ENCODE measurements at places on chromosomes 11 and 22.

DNA sequence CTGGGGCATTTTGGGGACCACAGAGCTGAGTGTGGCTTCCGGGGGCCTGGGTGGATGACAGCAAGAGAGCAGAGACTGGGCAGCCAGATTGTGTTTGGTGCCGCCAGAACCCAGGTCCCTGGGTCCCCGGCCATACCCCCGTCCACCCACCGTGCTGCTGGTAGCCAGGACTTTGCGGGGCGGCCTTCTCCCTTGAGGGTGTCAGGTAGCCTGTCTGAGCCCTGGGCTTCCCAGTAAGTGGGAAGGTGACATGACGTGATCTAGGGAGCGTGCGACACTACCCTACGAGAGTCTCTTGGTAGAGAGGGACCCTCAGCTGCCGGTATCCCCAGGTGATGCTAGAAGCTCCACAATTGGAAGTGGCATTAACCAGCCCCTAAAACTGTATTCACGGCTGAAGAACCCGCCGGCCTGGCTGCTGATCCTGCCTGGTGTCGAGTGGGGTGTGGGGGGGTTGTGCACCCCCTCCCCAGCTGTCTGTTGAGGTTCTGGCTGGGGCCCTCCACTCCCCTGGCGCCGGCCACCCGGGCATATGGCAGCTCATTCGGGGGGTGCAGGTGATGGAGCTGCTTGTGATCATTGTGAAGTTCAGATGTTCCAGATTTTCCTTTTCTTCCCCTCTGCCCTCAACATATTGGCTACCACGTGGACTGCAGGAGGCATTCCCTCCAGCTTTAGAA lies 66.9 kb downstream of the MPPED1 start:
- DNase-seq, result no peak

DNA sequence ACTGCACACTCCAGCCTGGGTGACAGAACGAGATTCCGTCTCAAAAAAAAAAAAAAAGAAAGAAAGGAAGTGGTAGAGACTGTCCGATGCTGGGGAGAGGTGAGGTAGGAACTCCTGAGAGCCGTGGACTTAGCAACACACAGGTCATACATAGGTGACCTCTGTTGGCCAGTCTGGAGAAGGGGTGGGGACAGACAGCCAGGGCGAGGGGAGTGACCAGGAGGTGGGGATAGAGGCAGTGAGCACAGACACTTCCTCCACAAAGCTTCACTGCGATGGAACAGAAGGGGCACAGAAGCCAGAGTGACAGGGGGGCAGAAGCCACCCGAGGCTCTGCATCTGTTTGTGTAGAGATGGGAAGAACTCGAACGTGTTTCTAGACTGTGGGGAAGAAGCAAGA lies 47.1 kb downstream of the MYH9 start:
- no peak for DNase-seq

DNA sequence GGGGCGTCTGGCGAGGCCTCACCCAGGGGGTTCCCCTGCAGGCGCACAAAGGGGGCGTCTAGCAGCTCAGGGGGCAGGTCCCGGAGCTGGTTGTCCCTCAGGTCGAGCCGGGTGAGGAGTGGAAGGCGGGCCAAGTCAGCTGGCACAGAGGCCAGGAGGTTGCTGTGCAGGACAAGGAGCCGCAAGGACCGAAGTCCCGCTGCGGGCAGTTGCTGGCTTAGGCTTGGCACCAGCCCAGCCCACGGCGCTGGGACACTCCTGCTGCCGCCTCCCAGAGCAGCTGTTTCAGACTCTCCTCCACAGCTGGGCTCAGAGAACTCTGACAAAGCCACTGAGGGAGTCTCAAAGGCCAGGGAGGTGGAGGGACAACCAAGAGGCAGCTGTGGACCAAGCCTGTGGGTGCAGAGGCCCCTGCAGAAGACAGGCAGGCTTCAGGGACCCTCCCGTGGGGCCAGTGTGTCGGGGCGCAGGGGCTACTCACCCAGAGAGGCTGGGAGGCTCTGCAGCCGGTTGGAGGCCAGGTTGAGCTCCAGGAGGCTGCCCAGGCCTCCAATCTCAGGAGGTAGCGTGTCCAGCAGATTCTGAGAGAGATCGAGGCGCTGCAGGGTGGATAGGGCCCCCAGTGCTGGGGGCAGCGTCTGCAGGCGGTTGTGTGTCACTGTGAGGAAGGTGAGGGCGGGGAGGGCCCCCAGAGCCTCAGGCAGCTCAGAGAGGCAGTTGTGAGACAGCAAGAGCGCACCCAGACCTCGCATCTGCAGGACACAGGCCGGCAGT lies 2.2 kb downstream of the PIDD1 start:
- no peak for DNase-seq

DNA sequence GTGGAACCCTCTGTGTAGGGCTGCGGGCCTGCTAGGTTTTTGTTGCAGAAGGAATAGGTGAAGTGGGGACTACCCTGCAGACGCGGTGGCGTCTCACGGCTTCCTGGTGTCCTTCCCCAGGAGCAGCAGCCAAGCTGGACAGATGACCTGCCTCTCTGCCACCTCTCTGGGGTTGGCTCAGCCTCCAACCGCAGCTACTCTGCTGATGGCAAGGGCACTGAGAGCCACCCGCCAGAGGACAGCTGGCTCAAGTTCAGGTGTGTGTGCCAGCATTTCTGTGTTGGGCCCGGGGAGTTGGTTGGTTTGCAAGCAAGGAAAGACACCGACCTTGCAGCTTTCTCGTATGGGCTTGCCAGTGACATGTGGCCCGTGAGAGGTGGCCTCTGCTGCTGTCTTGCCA lies 15.3 kb downstream of the TAB1 start:
- no peak for DNase-seq

GRCh38 chr11:107605061-107606006 lies 14.4 kb downstream of the ELMOD1 start:
- DNase-seq, result no peak

DNA sequence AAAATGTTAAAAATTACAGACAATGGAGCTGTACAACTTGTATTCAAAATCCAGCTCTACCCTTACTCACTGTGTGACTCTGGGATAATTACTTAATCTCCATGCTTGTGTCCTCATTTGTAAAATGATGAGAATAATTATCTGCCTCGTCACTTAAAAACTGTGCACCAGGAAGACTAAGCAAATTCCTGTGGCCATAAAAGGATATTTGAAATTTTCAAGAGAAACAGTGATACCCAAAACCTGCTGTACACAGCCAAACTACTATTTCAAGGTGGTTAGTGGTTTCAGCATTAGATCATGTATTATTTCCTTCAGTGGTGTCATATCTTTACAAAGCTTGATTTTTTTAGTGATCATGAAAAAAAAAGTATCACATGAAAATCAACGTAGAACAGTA lies 136.9 kb downstream of the METTL15 start:
- DNase-seq, result no peak

DNA sequence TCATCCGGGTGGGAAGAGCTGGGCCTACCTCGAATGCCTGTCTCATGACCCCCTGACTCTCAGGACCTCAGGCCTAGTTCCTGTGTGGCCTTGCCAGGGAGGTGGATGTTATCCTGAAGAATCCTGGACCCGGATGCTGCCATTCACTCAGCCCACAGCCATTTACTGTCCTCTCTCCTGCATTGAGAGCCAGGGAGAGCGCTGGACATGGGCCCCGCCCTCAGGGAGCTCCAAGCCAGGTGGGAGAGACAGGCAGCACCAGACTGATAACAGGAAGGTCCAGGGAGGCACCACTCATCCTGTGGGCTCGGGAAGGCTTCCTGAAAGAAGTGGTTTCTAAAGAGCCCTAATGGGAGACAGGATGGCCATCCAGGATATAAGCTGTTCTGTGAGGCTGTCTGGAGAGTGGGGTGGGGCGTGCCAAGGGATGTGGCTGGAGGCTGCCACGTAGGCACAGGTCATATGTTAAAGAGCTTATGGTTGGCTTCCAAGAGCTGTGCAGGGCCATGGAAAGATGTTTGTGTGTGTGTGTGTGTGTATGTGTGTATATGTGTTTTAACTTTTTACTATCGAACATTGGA lies 8.6 kb downstream of the SERPINH1 start:
- no peak for DNase-seq

GRCh38 chr11:3176487-3176886 lies 11.4 kb upstream of the OSBPL5 start:
- DNase-seq, result no peak

- DNase-seq, result no peak
These were observed 13.4 kb downstream of the VWCE start for GRCh38 chr11:61281581-61282250.

DNA sequence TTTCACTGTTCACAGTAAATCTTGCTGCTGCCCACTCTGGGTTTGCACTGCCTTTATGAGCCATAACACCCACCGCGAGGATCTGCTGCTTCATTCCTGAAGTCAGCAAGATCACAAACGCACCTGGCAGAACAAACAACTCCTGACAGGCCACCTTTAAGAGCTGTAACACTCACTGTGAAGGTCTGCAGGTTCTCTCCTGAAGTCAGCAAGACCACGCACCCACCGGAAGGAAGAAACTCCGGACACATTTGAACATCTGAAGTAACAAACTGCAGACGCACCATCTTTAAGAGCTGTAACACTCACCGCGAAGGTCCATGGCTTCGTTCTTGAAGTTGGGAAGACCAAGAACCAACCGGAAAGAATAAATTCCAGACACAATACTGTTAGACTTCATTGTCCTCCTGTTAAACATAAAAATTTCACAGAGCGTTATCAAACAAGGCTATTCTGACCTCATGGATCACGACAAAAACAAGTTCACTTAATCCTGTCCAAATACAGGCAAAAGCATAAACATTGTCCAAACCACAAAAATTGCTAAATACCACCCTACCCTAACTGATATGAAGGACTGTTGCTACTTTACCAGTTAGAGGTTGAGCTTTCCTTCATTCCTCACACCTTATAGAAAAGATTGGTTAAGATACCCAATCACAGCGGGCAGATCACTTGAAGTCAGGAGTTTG lies 3.0 kb upstream of the CCDC117 start:
- DNase-seq, result no peak

- no peak for DNase-seq
These were observed 31.3 kb downstream of the SERPINH1 start for GRCh38 chr11:75593286-75593915.

- DNase-seq, result no peak
These were observed 2.0 kb upstream of the RELT start for GRCh38 chr11:73374151-73374550.

- no peak for DNase-seq
These were observed 108.0 kb downstream of the KCNQ1OT1 start for GRCh38 chr11:2591805-2592204.

DNA sequence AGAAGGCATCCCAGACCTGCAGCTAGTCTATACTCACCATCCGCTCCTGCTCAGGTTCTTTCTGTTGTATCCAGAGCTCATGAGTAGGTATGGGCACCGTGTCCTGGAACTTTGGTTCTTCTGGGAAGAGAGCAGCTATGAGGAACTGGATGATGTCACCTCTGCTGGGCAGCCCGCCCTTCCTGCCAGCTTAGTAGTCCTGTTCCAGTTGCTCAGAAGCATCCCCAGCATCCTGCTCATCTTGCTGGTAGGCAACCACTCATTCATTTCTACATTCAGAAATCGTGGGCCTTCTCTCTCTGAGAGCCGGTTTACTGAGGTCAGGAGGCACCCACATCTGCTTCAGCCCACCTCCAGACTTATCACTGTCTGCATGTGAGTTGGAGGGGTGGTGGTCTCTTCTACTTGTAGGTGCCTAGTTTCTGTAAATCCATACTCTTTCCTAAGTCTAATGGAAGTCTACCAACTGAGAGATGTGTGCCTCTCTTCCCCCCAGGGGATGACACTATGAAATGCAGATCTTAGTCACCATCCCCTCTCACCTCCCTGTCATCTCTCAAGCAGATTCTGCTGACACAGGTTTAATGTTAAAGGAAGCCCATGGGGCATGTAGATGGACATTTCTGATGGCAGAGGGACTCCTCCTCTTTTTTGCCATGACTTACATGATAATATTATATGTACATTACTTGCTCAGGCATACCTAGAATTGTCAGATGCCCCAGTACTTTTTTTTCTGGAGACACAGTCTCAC lies 29.6 kb upstream of the CCDC134 start:
- DNase-seq, result no peak

- peak; percentile 7 for DNase-seq
These were observed 101.1 kb upstream of the SLC22A12 start for GRCh38 chr11:64489831-64490441.

- DNase-seq, result no peak
These were observed 23.0 kb upstream of the TMEM45B start for GRCh38 chr11:129792663-129793062.

DNA sequence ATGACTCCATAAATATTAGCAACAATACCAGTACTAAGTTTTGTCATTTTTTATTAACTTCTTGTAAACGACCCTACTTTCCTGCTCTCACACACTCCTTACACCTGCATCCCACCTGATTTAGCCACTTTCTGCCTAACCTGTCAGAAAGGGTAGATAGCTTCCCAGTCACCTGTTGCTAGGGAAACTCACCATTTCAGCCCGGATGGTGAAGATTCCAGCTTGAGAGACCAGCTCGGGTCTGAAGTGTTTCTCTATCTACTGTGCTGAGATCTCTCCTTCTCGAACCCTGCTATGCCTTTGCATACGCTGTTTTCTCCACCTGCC lies at the start of gene PARVG:
Gene PARVG (plus strand): TSS at position 220 of the 327 bp plus-strand sequence. CDS start 2,405 bp downstream, outside the sequence.
- peak; percentile 62 for DNase-seq

DNA sequence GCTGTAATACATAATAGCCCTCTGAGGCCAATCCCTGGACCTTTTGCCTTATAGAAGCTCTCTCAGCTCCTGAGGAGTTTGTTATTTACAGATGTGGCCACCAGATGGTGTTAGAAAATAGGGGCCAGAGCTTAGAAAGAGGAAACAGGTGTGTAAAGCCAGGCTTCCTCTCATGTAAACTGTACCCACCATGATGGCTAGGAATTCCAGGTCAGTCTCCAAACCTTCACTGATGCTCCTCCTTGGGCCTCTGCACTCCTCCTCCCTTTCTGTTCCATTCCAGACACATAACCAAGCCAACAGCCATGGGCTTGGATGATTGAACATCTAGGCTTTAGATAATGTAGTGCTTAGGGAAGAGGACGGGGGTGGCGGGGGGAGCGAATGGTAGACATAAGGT lies 39.7 kb downstream of the USP35 start:
- no peak for DNase-seq

DNA sequence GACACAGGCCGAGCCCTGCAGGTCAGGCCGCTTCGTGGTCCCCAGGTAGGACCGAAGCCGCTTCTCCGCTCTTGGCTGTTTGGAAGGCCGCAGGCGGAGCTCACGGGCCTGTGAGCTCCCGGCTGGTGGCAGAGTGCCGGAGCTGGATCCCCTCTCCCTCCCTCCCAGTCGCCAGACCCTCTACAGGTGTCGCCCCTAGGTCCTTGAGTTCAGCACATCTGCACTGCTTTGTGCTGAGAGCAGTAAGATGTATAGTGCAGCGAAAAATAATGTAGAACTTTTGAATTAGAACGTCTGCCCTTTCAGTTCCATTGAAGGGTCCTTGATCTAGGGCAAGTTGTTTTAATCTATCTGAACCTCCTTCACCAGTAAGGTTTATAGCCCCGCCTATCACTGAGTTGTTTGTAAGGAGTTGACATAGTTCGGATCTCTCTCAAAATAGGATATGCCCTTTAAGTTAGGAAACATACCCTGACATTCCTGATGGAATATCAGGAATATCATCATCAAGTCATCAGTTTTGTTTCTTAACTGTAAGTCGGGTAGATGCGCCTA lies 419 bp downstream of the ANKRD49 start:
- no peak for DNase-seq

GRCh38 chr11:36425561-36426081 lies 84.5 kb downstream of the TRAF6 start:
- DNase-seq, result no peak

- DNase-seq, result peak; percentile 2
These were observed 452 bp upstream of the ATXN10 start for GRCh38 chr22:45670981-45671782.

All from central memory CD4-positive, alpha-beta T cell (primary cell).